ENCODE measurements at places on chromosomes 11 and 22. TPM values are rescaled to one million over a fixed set of nuclear protein-coding genes. Genes with fewer than 3 reads are reported as not detected.

PRG3 gene
- not detected for total RNA-seq

CBY1 gene
- total RNA-seq = 15.1 TPM

NDUFS8 gene
- 408 TPM for total RNA-seq

CLDN25 gene
- not detected for total RNA-seq

WNT7B gene
- 122 TPM for total RNA-seq

RTN4R gene
- 10.1 TPM for total RNA-seq

Measured in A549 treated with CpdA at 1 μM for 4 hours (cell line).